Right renal cortex interstitium (tissue), 3 donors: ENCODE measurements at places on chromosomes 16 and 17. TPM values are rescaled to one million over a fixed set of nuclear protein-coding genes. Genes with fewer than 3 reads are reported as not detected.

GJD3 gene
- polyA plus RNA-seq = not detected

NHERF1 gene
- 148 TPM for polyA plus RNA-seq

EIF4A3 gene
- 127 TPM for polyA plus RNA-seq

ABCC11 gene
- 0.30 TPM for polyA plus RNA-seq

TEDC2 gene
- 9.3 TPM for polyA plus RNA-seq

IL32 gene
- polyA plus RNA-seq = 29.4 TPM

TMC5 gene
- 0.57 TPM for polyA plus RNA-seq

GRCh38 chr17:60086818-60087591 lies 8.3 kb upstream of the HEATR6 start:
- DNase-seq = no peak

DNA sequence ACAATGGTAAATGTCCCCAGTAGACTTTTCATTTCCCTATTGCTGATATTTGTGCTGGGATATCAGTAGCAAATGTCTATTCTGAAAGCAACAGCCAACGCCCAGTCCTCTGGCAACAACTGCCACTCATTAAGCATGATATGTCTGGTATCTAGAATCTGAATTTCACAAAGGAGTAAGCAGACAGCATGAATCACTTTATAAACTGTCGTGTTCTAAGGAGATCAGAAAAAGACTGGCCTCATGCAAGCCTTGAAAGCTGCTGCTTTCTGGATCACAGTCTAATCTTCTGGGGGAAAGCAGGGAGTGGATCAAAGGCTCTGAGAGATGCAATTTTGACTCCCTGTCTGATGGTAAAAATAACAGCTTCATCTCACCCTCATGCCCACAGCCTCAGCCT lies 153.1 kb upstream of the NOG start:
- no peak for DNase-seq

GRCh38 chr17:49994085-49995054 lies 654 bp downstream of the DLX3 start:
- no peak for DNase-seq

DNA sequence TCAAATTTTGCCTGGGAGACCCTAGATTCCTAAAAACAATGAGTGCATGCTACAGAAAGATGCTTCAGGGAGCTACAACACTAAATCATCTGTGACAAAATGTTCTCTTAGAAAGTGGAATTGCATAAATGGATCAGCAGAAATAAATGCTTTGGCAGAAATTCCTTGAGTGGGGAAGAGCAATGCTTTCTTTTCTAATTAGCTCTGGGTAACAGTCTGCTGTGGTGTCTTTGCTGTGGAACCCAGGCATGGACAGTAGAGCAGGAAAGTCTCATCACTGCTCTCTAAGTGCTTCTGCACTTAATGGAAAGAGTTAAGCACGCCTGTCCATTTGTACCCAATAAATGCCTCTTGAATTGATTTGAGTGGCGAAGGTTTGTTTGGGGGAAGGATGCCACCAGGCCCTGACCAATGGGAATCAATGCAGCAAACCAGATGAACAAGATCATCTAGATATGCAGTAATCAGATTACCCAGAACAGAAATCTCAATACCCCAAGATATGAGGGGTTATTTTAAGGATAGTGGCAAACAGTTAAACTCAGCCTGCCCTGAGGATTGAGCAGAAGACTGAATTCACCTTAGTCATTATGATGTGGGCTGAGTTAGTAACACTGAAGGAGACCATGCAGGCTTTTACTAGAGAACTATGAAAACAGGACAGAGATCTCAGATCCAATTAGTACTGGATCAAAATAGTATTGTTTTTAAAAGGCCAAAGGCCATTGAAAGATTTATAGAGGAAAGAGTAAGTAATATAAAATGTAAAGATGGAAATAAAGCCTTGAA lies 13.6 kb downstream of the HLF start:
- DNase-seq = no peak

DNA sequence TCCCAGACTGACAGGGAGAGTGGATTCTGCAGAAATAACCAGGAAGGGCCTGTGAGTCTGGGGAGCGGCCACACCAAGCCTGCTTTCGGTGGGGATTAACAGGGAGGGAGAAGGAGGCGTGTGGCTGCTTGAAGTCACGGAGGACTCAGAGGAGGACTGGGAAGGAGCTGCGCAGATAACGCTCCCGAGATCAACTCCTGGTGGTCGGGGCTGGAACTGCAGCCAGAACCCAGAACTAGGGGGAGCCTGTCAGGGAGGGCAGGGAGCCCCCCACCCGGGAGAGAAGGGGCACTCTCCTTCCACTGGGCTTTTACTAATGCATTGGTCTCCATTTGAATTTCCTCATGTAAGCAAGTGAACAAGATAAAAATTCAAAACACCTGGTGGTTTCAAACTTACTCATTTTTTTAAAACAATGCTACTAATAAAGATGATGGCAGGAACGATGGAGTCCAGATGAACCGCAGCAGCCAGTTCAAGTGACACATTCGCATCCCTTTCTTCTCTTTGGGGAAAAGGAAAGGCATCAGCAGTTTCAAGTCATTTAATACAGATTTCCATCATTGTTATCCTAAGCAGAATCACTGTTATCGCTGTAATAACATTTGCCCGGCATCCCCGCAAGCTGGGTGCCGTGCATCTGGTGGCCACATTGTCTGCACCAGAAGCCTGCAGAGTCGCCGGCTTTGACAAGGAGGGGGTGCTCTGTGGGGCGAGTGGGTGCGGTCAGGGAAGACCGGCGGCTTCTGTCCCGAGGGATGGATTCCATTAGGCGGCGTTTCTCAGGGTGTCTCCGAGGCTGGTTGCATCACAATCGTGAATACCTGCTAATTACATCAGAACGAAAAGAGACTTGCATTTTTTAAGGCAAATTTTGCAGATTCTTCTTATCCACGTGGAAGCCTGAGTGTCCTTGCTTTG lies 183.0 kb downstream of the FOXL1 start:
- DNase-seq = no peak

- DNase-seq = no peak
Measured at GRCh38 chr17:49365667-49366066, 3.6 kb upstream of the ZNF652 start.

DNA sequence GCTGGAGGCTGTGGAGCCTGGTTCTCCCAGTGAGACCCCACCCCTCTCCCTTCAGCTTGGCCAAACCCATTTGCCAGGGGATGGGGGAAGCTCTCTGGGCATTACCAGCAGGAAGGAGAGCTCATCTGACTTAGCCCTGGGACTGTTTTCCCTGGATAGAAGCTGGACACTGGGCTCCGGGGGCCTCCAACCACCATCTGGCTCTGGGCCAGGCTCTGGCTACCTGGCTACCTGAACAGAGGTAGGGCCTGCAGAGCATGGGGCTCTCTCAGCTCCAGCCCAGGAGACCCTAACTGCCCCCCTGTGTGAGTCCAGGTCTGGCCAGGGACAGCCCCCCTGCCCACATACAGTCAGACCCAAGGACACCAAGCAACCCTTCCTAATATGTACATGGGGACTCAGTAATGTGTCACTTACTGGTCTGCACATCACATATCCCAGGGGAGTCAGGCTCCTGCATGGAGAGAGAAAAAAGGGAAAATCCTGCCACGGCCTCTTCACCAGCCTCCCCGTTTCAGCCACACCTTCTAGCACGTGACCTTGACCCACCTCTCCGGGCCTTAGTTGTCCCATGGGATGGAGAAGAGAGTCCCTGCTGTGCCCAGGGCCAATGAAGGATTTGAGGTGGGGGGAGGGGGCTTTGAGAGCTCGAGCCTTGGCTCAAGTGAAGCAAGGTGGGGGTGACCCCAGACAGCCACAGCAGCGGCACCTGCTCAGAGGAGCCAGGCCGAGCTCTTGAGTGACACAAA lies 13.8 kb downstream of the CNGB1 start:
- DNase-seq = no peak

DNA sequence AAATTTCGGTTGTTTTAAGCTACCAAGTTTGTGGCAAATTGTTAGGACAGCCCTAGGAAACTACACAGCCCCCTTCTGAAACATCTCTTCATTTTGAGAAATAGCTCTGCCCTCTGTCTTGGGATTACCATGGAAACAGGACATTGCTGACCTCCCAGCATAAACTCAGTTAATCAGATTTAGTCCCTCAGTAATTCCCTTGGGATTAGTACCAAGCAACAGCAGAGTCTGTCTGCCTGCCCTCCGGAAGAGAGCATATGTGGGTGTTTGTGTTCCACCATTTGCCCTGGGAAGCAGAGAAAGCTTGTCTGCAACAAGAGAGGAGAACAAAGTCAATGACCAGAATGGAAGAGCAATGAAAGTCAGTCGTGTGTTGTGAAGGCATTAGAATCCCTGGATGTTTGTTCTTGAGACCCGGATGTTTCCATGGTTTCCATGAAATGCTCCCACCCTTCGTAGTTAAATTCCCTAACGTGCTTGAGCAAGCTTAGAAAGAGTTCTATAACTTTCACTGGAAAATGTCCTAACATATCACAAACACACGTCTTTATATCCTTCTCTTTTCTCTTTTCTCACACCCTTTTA lies 26.2 kb downstream of the NUDT7 start:
- no peak for DNase-seq
